Activated CD8-positive, alpha-beta memory T cell treated with anti-CD3 and anti-CD28 coated beads for 1 hour (primary cell): ENCODE measurements at places on chromosomes 16 and 17.
A peak's percentile ranks its signal among the peaks of the same experiment; 100 is the strongest.

GRCh38 chr17:11140501-11140900 lies 100.5 kb upstream of the SHISA6 start:
- no peak for DNase-seq

GRCh38 chr16:72142476-72142875 lies 29.5 kb downstream of the PMFBP1 start:
- no peak for DNase-seq

DNA sequence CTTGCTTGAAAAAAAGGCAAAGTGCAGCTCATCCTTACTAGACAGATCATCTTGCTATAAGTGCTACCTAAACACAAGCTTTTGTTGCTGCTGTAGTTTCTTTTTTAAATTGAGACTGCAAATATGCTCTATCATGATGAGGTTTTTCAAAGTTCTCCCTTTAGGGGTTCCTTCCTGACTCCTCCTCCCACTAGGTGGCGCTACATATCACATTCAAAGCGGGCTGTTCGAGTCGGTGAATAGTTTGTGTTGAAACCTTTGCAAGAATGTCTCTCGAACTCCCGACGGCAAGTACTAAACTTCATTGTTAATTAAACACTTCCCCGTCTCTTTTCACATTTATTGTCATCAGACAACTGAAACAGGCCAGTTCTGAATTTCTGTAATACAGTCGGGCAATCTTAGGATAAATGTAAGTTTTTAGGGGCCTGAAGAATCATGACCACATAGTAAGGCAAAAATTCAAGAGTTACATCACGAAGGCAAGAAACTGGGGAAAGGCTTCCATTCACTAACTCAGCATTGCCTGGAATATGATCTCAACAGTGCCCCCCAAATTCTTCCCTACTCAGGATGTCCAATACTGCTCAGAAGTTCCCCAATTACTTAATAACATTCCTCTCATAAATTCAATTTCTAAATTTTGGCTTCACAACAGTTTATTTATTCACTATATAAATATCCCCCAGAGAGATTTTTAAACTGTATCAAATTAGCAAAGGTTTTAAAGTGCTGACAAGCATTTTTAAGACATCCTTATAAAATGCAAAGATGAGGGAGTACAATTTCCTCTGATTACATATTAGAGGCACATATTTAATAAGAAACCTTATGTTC lies 6.7 kb downstream of the HS3ST3A1 start:
- peak; percentile 60 for DNase-seq

DNA sequence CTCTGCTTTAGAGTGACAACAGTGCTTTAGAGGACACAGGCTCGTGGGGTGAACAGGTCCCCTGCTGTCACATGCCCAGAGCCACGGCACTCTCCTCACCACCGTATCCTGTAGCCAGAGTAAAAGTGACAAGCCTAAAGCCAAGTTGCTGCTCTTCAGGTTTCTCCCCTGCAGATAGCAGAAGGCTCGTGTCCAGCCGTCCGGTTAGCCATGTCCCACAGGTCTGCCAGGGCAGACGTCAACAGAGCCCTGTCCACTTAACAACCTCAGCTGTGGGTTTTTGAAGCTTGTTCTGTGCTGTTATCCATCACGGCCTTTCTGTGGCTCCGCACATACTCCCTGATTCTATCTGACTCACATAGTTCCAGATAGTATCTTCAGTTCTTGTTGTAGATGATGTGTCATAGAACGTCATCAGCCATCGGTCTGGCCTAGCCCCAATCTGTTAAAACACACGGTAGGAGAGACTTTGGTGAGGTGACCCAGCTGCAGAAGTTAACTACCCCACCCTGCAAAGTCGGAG lies 100.7 kb downstream of the SOCS1 start:
- DNase-seq, result no peak

GRCh38 chr16:28208824-28209223 lies 2.9 kb downstream of the XPO6 start:
- DNase-seq, result no peak

DNA sequence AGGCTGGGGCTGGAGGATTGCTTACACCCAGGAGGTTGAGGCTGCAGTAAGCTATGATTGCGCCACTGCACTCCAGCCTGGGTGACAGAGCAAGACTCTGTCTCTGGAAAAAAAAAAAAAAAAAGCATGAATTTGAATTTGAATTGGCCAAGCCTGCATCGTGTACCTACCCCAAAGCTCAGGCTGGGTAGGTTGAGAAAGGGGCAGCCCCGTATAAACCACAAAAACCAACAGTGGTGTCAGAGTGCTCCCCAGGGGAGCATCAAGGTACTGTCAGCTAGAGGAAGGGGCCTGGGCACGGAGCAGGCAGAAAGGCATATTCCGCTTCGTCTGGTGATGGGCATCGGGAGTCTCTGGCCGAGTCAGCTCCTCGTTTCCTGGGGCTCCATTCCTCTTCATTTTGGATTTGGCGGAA lies 40.9 kb downstream of the RAP1GAP2 start:
- no peak for DNase-seq

DNA sequence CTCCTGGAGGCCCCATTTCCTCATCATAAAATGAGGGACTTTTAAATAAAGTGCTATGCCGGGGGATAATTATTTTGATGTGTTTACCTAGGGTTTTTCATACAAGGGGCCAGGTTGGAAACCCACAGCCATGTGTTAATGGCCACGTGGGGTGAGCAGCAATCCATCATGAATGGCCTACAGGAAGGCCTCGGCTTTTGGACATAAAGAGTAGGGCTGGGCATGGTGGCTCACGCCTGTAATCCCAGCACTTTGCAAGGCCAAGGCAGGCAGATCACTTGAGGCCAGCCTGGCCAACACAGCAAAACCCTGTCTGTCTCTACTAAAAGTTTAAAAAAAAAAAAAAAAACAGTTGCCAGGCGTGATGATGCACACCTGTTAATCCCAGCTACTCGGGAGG lies 40.3 kb downstream of the MEAK7 start:
- no peak for DNase-seq

DNA sequence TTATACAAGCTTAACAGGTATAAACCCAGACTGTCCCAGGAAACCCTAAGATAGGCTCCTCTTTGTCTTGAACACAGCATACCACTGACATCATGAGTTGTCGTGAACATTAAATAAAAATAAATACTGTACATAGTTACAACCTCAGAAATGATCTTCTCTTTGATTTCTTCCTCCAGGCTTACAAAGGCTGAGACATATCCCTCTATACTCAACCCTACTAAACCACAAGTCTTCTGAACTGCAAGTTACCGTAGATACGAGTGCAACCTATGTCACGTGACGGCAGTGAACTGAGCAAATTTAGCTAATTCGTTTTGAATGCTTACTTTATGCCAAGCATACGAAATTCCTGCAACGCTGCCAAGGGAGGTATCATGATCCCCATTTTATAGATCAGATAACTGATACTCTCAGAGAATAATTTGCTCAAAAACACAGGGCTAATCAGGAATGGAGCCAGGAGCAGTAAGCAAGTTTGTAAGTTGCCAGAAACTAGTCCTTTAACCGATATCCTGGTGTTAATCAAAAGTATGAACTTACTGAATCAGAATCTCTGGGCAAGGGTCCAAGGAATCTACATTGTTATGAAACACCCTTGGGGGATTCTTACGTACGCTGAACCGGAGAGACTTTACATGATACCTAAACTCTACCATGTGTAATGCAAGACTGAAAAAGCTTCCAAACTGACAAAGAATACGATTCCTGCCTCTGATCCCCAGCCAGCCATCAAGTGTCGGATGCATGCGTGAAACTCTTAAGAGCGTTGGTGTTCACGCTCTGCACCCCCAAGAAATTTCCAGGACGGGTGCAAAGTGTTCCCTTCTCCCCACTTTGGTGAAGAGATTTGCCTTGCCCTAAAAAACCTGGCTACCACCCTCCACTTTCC lies 106.2 kb downstream of the XYLT1 start:
- DNase-seq, result no peak

- DNase-seq, result no peak
These were observed 228.2 kb downstream of the SOX9 start for GRCh38 chr17:72349011-72349410.

- no peak for DNase-seq
These were observed 12.4 kb downstream of the TAT start for GRCh38 chr16:71564335-71564967.

GRCh38 chr17:81514489-81514738 lies 1.8 kb upstream of the ACTG1 start:
- no peak for DNase-seq

DNA sequence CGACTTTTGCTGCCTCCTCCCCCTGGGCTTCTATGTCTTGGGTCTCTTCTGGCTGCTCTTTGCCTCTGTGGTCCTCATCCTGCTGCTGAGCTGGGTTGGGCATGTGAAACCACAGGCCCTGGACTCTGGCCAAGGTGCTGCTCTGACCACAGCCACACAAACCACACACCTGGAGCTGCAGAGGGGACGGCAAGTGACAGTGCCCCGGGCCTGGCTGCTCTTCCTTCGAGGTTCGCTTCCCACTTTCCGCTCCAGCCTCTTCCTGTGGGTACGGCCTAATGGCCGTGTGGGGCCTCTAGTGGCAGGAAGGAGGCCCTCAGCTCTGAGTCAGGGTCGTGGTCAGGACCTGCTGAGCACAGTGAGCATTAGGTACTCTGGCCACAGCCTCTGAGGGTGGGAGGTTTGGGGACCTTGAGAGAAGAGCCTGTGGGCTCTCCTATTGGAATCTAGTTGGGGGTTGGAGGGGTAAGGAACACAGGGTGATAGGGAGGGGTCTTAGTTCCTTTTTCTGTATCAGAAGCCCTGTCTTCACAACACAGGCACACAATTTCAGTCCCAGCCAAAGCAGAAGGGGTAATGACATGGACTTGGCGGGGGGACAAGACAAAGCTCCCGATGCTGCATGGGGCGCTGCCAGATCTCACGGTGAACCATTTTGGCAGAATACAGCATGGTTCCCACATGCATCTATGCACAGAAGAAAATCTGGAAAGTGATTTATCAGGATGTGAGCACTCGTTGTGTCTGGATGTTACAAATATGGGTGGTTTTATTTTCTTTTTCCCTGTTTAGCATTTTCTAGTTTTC lies 2.3 kb downstream of the GP1BA start:
- DNase-seq, result no peak

DNA sequence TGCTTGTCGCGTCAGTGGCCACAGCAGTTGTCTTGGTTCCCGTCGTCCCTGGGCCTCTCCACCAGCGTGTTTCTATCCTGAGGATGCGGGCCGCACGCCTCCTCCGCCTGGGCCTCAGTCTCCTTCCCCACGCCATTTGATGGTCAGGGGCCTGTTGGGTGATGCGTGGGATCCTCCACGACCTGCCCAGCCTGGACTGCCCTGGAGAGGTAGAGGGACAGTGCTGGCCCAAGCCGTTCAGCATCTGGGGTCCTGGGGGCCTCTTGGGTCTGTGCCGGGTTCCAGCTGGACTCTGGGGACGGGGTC lies 20.3 kb downstream of the GSE1 start:
- DNase-seq, result no peak

DNA sequence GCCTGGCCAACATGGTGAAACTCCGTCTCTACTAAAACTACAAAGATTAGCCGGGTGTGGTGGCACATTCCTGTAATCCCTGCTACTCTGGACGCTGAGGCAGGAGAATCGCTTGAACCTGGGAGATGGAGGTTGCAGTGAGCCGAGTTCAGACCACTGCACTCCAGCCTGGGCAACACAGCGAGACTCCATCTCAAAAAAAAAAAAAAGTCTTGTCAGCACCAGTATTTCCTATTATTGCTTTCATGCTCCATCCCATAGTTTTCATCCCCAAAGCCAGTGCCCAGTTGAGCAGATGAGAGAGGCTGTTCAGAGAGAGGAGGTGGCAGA lies 58.4 kb downstream of the WDR45B start:
- DNase-seq, result no peak

GRCh38 chr17:1059131-1059795 lies 62.3 kb downstream of the TIMM22 start:
- DNase-seq, result no peak

GRCh38 chr16:59697761-59698160 lies 963.6 kb upstream of the GOT2 start:
- DNase-seq, result no peak

GRCh38 chr16:53829186-53829747 lies 125.3 kb downstream of the FTO start:
- no peak for DNase-seq
